Right atrium auricular region (tissue), 2 donors: ENCODE measurements at places on chromosomes 2 and 18. TPM values are rescaled to one million over a fixed set of nuclear protein-coding genes. Genes with fewer than 3 reads are reported as not detected.

- no peak for DNase-seq
These were observed 41.8 kb downstream of the PTCD3 start for GRCh38 chr2:86147793-86148192.

DNA sequence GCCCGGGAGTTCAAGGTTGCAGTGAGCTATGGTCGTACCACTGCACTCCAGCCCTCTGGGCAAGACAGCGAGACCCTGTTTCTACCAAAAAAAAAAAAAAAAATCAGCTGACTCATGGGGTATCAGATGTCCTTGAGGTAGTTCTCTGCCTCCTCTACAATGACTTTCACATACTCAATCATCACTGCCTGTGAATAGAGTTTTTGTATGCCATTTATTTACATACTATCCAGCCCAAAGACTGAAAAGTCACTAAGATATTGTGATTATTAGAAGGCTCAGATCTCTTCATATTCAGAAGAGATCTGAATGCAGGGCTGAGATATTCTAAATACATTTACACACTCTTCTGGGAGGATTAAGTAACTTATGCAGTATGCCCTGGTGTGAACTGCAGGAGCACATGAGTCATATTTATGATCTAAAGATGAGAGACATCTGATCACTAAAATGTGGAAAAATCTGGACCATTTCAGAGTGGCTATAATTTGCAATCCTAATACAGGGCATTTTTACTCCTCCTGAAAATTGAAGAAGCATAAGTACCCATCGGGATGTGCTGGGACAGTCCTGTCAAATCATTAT is 38.9 kb downstream of the KLF7 start:
- no peak for DNase-seq

DNA sequence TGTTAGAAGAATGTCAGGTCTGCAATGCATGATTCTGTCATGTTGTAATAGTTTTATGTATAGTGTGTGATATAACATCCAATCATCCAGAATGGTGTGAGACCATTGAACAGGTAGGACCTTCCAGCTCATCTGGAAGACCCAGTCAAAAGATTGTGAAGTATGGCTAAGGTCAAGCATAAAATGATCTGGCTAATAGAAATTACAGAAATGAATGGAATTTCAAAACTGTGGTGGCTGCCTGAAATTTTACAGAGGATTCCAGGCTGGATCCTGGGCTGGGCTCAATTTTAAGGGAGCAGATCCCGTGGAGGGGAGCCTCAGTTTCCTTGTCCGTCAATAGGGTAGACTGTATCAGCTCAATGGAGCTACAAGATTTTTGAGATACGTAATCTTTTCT is 39.1 kb downstream of the ACKR3 start:
- no peak for DNase-seq

The LOXHD1 gene
- 0.11 TPM for total RNA-seq

DNA sequence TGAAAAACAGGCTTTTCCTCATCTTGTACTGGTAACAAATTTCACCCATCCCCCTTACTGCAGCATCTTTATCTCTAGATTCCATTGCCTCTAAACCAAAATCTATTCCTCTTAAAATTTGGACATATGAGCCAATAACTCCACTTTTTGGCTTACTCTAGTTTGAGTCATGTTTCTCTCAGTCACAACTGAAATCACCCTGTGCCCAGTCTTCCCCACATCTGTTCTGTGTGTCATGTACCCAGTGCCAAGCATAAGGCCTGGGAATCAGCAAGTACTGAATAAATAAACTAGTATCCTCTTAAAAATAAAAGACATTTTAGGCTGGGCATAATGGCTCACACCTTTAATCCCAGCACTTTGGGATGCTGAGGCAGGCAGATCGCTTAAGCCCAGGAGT is 20.8 kb upstream of the CHN1 start:
- DNase-seq: no peak

GRCh38 chr2:216486708-216487107 is 11.9 kb upstream of the RPL37A start:
- no peak for DNase-seq

DNA sequence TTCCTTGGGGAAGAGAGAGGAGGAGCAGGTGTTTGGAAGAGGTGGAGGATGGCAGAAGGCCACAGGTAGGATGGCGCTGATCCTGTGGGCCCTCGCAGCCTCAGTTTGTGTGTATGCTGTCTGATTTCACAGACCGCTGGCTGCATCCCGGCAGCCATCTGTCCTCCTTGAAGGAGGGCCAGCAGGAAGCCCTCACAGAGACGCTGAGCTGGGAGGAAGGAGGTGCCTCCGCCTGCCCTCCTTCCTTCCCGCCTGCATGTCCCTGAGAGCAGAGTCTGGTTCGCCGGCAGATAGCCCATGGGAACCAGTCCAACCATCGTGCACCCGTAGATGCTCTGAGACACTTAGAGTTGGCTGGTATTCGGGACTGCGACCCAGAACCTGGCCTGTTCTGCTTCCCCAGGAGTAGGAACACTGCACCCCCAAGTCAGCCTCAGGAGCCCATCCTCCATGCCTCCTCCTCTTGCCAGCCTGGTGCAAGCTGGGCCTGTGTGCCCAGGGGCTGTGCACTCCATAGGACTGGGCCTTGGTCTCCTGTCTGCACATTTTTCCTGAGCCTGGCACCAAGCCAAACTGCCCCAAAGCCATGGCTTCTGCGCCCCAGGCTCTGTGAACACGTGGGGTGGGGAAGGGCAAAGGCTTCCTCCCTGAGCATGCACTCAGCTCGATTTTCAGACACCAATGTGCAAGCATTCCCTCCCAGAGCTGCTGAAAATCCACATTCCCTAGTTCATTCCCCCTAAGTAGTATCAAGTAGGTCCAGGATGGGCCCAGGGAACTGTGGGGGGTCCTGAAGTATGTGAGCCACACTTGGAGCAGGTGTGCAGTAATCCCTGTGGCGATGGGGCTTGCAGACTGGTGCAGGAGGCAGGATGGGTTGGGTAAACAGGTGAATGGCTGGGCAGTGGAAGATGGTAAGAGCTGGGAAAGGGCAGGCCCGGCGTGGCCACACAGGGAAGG is 115.6 kb downstream of the SEPTIN10 start:
- DNase-seq: no peak

The LRP2 gene
- total RNA-seq: 8.1 TPM

DNA sequence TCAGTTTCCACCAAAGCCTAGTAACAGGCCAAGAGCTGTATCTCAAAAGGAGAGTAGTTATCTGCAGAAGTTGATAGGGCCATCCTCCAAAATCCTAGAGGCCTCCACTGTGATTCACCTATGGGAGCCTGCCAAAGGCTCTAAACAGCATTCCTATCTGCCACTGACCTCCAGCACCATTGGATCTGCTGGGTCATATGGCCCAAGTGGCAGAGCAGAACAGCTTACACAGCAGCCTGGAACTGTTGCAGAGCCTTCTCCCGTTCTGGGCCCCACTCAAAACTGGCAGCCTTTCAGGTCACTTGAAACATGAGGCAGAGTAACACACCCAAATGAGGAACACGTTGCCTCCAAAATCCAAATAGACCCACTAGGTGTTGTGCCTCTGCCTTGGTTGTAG is 345.2 kb upstream of the RND3 start:
- DNase-seq: no peak

DNA sequence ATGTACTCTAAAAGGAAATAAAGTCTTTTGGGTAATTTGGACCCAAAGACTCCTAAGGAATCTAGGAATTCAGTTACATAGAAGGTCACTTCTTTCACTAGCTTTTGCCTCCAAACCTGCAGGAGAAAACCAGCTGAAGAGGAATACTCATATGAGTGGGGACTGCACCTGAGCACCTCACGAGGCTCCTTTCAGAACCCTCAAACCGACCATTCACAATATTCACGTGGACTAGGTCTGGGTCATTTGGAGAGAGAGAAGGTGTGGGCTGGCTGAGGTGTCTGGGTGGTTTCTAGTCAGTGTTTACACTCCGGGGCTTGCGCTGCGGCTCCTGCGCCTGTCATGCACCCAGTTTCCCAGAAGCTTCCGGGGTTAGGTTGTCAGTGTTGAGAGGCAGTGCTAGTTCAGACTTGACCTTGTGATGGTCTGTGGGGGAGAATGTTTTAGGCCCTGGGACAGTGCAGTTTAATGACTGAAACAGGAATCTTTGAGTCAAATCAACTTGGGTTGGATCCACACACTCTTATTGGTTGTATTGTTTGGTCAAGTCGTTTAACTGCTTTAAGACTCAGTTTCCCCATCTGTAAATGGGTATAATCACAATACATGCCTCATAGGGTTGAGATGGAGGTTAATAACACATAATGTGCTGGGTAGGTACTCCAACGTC is 78.4 kb downstream of the LIMS1 start:
- DNase-seq: no peak

GRCh38 chr2:136310005-136310495 is 192.1 kb upstream of the CXCR4 start:
- DNase-seq: no peak

- DNase-seq: no peak
These were observed 81.6 kb upstream of the CTDP1 start for GRCh38 chr18:79597831-79598632.
